Activated CD4-positive, alpha-beta T cell treated with anti-CD3 and anti-CD28 coated beads, Interleukin-2, amount 50 U/mL, for 16 hours (primary cell): ENCODE measurements at places on chromosomes 2 and 18.
A peak's percentile ranks its signal among the peaks of the same experiment; 100 is the strongest.

DNA sequence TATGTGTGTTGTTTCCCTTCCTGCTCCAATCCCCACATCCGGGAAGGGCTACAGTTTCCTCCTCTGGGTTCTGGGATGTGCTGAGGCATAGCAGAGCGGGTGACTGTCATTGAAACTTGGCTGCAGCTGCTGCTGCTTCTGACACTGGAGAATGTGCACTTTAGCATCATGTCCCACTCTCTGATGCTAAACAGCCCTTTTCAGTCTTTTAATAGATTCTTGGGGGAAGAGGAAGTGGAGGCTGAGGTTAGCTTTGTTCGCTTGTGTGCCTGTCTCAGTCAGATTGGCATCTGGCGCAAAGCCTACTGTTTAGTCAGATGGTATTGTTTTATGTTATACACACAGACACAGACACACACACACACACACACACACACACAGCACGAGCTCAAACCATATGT, 136.5 kb upstream of the RND3 start:
- no peak for DNase-seq

DNA sequence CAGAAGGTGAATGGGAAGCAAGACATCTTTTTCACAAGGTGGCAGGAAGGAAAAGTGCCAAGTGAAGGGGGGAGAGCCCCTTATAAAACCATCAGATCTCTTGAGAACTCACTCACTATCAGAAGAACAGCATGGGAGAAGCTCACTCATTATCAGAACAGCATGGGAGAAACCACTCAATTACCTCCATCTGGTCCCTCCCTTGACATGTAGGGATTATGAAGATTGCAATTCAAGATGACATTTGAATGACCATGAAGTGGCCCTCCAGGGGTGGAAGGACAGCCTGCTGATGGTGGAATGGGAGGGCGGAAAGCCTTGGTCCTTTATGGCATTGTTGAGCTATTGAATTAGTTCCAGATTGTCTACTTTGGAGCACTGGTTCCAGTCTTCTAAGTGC, 413.0 kb upstream of the MEX3C start:
- DNase-seq = no peak

- DNase-seq = no peak
These were observed 147.0 kb downstream of the ESCO1 start for GRCh38 chr18:21453511-21453901.

DNA sequence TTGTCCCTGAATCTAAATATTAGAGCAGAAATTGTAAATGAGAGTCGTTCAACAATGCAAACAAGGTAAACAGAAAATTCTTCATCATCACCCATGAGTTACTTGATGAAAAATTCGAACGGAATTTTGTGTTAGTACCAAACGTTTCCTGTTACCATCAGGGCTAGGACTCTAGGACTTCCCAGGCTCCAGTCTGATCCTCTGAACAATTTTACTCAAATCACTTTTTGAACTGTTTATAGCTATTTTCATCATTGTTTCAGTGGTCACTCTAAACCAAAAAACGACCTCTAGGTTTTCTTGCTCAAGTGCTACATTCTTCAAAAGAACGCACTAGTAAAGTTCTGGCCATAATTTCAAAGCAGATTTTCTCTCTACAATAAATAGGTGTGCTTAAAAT, 273.3 kb downstream of the MREG start:
- DNase-seq = no peak

DNA sequence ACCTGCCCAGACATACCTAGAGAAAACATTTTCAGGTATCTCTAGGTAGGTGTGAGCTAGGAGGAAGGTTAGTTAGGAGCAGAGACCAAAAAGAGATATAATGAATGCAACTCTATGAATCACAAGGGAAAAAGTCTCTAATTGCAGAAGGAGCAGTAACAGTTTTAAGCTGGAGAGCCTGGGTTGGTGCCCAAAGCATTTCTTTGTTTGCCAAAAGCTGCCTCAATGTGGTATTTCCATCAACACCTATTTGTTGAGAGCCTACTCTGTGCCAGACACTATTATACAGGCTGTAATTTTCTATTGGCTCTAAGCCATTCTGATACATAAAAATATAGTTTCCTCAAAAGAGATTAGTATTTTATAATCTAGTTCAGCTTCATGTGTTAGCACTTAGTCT, 141.6 kb downstream of the UBE2E3 start:
- DNase-seq = no peak

DNA sequence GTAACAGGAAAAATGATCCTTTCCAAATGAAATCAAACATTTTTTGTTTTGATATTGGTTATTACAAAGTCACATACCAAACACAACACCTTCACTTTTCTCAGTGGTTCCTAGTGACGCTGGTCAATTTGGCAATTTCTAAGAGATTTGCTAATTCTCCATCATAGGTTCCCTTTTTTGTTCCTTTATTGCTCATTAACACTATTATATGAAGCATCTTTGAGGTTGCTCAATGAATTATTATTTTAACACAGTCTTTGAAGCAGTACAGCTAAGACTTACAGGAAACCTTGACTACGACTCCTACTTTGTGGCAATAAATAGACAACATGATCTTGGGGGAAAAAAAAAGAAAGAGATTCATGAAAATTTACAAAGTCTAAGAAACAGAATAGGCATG, 152.2 kb upstream of the VRK2 start:
- no peak for DNase-seq

- DNase-seq = peak; percentile 79
These were observed 72.3 kb downstream of the BARD1 start for GRCh38 chr2:214737188-214737587.
